ENCODE measurements at places on chromosomes 5 and 9. TPM values are rescaled to one million over a fixed set of nuclear protein-coding genes. Genes with fewer than 3 reads are reported as not detected.

PCDHGB5 gene
- polyA plus RNA-seq, result 0.82 TPM

TTC16 gene
- 0.32 TPM for polyA plus RNA-seq

INSYN2B gene
- polyA plus RNA-seq, result not detected

STKLD1 gene
- 4.0 TPM for polyA plus RNA-seq

CARTPT gene
- polyA plus RNA-seq, result not detected

EIF4E1B gene
- not detected for polyA plus RNA-seq

DIPK1B gene
- 22.6 TPM for polyA plus RNA-seq

CD180 gene
- polyA plus RNA-seq, result 0.28 TPM

MARCOL gene
- not detected for polyA plus RNA-seq

DRD1 gene
- 0.28 TPM for polyA plus RNA-seq

NUTM2G gene
- polyA plus RNA-seq, result not detected

ARL10 gene
- polyA plus RNA-seq, result 2.9 TPM

KIAA0825 gene
- polyA plus RNA-seq, result 0.80 TPM

SLC6A18 gene
- 1.5 TPM for polyA plus RNA-seq

LRRC19 gene
- polyA plus RNA-seq, result 17.6 TPM

NMUR2 gene
- polyA plus RNA-seq, result 0.30 TPM

OSTF1 gene
- 42.8 TPM for polyA plus RNA-seq

WNT8A gene
- not detected for polyA plus RNA-seq

ADAMTSL1 gene
- 3.0 TPM for polyA plus RNA-seq

STC2 gene
- polyA plus RNA-seq, result 2.1 TPM

C8G gene
- polyA plus RNA-seq, result 2.1 TPM
